ENCODE measurements at places on chromosomes 6 and 20. TPM values are rescaled to one million over a fixed set of nuclear protein-coding genes. Genes with fewer than 3 reads are reported as not detected.

Gene HLA-DPA1
- 59.2 TPM for total RNA-seq

Gene LST1
- total RNA-seq: not detected

Gene CDSN
- not detected for total RNA-seq

Gene RPP21
- 38.0 TPM for total RNA-seq

Gene STX11
- total RNA-seq: 6.5 TPM

Gene MAP3K5
- total RNA-seq: 0.69 TPM

Gene LEMD2
- 45.1 TPM for total RNA-seq

Gene MCCD1
- total RNA-seq: not detected

Gene ZDHHC14
- total RNA-seq: 13.8 TPM

Gene PNLDC1
- total RNA-seq: not detected

Gene TINAG
- total RNA-seq: not detected

Gene EFCAB8
- total RNA-seq: 1.1 TPM

Gene CYP39A1
- total RNA-seq: 5.7 TPM
